ENCODE measurements at places on chromosomes 7 and 10.

DNA sequence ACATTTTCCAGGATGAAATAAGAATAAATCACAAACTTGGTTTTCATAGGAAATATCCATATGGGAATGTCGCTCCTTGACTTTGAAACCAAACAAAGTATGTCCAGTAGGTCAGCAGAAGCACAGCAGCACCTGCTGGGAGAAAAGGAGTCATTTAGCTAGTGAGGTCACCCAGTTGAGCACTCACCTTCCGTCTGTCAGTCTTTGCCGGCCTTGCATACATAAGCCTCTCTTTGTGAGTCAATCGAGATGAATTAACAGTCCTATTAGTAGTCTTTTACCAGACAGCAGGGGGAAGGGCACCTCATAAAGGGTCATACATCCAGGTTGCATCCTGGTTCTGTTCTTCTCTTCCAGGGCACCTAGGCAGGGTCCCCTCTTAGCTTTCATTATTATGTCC is 232.5 kb upstream of the FZD1 start:
- H3K4me1 ChIP-seq: peaks cover 3% of the 10 kb centered on the region
- H3K4me3 ChIP-seq: no peak overlapping the region
- peaks cover 5% of the 10 kb centered on the region for H3K36me3 ChIP-seq
- DNase-seq: no peak

DNA sequence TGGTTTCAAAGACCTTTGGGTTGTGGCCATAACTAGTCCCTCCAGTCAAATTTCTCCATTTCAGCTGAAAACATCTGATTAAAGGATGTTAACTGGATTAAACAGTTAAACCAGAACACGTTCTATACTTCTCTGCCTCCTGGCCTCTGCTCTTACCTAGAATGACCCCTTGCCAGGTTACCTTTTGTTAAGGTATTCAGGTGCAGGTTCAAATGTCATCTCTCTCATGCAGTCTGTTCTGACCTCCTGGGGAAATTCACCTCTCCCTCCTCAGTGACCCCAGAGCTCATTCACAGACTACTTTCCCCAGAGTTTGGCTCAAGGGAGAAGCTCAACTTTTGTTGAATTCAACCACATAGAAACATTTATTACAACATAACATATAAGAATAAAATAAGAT is 67.8 kb downstream of the RELN start:
- H3K27ac ChIP-seq: no peak overlapping the region
- no peak overlapping the region for H3K4me3 ChIP-seq
- peaks cover 8% of the 10 kb centered on the region for H3K4me1 ChIP-seq
- peaks cover 13% of the 10 kb centered on the region for H3K27me3 ChIP-seq
- no peak for DNase-seq

DNA sequence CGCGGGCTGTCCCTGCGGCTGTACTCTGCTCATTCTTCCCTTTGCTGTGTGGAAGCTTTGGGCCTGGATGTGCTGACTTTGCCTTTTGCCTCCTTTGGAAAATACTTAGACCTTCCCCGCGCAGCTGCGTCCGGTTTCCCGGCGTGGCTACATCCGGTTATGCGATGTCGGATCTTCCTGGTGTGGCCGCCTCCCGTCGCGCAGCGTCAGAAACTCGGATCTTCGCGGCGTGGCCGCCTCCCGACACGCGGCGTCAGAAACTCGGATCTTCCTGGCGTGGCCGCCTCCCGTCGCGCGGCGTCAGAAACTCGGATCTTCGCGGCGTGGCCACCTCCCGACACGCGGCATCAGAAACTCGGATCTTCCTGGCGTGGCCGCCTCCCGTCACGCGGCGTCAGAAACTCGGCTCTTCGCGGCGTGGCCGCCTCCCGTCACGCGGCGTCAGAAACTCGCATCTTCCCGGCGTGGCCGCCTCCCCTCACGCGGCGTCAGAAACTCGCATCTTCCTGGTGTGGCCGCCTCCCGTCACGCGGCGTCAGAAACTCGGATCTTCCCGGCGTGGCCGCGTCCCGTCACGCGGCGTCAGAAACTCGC is 50.2 kb upstream of the SUN1 start:
- H3K36me3 ChIP-seq: peaks cover 31% of the 10 kb centered on the region
- no peak for DNase-seq
- no peaks in the 10 kb centered on the region for H3K4me1 ChIP-seq
- H3K27me3 ChIP-seq: no peaks in the 10 kb centered on the region
- H3K4me3 ChIP-seq: no peak overlapping the region
- no peak overlapping the region for H3K27ac ChIP-seq

GRCh38 chr7:2437136-2437535 is 33.7 kb downstream of the CHST12 start:
- no peaks in the 10 kb centered on the region for H3K27me3 ChIP-seq
- H3K4me3 ChIP-seq: no peak overlapping the region
- no peak overlapping the region for H3K27ac ChIP-seq
- peaks cover 16% of the 10 kb centered on the region for H3K4me1 ChIP-seq
- peaks cover 23% of the 10 kb centered on the region for H3K36me3 ChIP-seq

DNA sequence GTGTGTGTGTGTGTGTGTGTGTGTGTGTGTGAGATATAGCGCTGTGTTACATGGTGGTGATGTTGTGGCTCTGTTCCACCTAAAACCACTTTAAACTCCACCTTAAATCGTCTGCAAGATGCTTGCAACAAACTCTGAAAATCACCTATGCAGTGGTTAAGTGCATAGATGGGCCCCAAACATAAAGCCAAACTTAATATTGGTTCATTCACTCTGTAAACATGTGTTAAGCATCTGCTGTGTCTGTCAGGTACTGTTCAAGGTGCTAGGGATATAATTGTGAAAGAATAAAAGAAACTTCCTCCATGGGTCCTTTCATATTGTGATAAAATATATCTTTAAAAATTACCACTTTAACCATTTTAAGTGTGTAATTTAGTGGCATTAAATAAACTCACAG is 645.4 kb upstream of the SORCS1 start:
- no peak overlapping the region for H3K4me3 ChIP-seq
- peaks cover 5% of the 10 kb centered on the region for H3K4me1 ChIP-seq
- no peaks in the 10 kb centered on the region for H3K27me3 ChIP-seq
- H3K36me3 ChIP-seq: no peaks in the 10 kb centered on the region

DNA sequence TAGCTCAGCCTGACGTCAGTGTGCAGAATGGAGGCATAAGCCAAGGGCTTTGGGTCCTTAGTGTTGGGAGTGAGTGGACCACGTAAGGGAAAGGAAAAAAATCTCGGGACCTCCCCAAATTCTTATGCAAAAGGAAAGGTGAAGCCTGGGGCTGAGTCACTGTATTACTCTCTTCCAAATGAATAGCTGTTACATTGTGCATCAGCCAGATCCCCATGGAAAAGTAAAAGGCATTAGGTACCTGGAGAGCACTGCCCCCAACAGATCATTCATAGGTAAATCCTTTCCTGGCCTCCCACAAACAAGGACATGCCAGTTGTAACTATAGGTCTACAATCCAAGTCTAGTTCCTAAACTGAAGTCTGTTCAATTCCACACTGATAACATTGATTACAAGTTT is 170.5 kb downstream of the C1GALT1 start:
- H3K27ac ChIP-seq: no peak overlapping the region
- peaks cover 10% of the 10 kb centered on the region for H3K4me1 ChIP-seq
- H3K4me3 ChIP-seq: no peak overlapping the region
- H3K36me3 ChIP-seq: no peaks in the 10 kb centered on the region
- no peaks in the 10 kb centered on the region for H3K27me3 ChIP-seq
- DNase-seq: no peak

DNA sequence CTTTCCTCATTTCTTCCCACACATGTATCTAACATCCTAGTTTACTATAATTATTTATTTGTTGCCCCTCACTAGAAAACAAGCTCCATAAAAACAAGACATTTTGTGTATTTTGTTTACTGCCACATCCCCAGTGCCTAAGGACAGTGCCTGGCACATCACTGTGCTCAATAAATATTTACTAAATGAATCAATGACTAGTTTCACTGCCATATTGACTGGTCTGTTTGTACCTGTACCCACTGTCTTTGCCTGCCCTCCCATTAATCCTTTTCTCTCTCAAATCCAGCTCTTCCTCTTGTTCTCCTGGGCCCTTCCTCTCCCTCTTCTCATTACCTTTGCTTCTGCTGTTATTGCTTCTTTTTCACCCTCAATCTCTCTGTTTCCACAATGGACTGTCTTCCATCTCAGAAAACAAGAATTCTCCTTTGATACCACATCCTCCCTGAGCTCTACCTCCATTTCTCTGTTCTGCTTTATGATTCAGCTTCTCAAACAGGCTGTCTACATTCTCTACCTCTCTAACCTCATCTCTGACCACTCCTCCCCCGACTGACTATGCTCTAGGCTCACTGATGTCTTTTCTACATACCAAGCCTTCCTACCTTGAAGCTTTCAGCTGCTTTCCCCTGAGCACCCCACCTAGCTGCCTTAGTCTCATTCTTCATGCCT is 8.3 kb upstream of the FAM133B start:
- H3K27ac ChIP-seq: no peak overlapping the region
- no peak overlapping the region for H3K4me3 ChIP-seq
- DNase-seq: no peak

DNA sequence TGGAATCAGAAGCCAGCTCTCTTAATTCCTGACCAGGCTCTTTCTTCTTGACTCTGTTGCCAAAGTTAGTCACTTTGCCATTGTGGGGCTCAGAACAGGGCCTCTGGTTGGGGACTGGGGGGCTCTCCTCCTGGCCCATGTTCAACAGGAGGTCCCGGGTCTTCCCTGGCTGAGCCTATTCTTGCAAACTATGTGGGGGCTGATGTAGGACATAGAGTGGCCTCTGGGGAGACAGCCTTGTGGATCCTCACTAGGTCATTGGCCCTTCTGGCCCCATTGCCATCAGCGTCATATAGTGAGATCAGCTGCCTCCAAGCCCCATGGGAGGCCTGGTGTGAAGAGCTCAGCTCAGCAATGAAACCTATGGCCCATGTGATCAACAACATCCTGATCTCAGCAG is 77.6 kb upstream of the LEP start:
- H3K4me3 ChIP-seq: no peak overlapping the region
- peaks cover 18% of the 10 kb centered on the region for H3K4me1 ChIP-seq
- no peak for DNase-seq
- H3K27ac ChIP-seq: no peak overlapping the region

GRCh38 chr7:29611941-29612544 is 48.4 kb downstream of the PRR15 start:
- peaks cover 13% of the 10 kb centered on the region for H3K4me1 ChIP-seq
- DNase-seq: no peak
- H3K27ac ChIP-seq: no peak overlapping the region
- H3K36me3 ChIP-seq: peaks cover 2% of the 10 kb centered on the region
- no peak overlapping the region for H3K4me3 ChIP-seq
- no peaks in the 10 kb centered on the region for H3K27me3 ChIP-seq

- no peaks in the 10 kb centered on the region for H3K36me3 ChIP-seq
- no peak overlapping the region for H3K4me3 ChIP-seq
- peaks cover 44% of the 10 kb centered on the region for H3K27me3 ChIP-seq
- no peak overlapping the region for H3K27ac ChIP-seq
- no peak for DNase-seq
These were observed 11.2 kb downstream of the C10orf120 start for GRCh38 chr10:122688293-122688989.

- H3K27me3 ChIP-seq: no peaks in the 10 kb centered on the region
- peaks cover 4% of the 10 kb centered on the region for H3K4me1 ChIP-seq
- no peak for DNase-seq
- no peak overlapping the region for H3K4me3 ChIP-seq
- no peaks in the 10 kb centered on the region for H3K36me3 ChIP-seq
These were observed 107.6 kb upstream of the PRSS58 start for GRCh38 chr7:142365410-142365842.

GRCh38 chr7:13411151-13411550 is 578.3 kb downstream of the ETV1 start:
- H3K27ac ChIP-seq: no peak overlapping the region
- no peak for DNase-seq
- no peaks in the 10 kb centered on the region for H3K36me3 ChIP-seq
- no peak overlapping the region for H3K4me3 ChIP-seq

DNA sequence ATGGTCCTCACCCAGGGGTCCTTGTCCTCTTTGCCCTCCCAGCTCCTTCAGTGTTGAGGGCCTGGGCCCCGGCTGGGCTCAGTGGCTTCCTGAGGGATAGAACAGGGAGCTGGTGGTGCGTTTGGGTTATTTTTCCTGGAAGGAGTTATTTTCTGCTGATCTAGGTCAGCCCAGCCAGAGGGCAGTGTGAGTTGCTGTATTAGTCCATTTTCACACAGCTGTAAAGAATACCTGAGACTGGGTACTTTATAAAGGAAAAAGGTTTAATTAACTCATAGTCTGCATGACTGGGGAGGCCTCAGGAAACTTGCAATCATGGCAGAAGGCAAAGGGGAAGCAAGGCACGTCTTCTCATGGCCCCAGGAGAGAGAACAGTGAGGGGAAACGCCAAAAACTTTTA is 122.4 kb upstream of the PCBD1 start:
- no peak overlapping the region for H3K27ac ChIP-seq
- DNase-seq: no peak
- H3K4me3 ChIP-seq: no peak overlapping the region
- no peaks in the 10 kb centered on the region for H3K4me1 ChIP-seq

DNA sequence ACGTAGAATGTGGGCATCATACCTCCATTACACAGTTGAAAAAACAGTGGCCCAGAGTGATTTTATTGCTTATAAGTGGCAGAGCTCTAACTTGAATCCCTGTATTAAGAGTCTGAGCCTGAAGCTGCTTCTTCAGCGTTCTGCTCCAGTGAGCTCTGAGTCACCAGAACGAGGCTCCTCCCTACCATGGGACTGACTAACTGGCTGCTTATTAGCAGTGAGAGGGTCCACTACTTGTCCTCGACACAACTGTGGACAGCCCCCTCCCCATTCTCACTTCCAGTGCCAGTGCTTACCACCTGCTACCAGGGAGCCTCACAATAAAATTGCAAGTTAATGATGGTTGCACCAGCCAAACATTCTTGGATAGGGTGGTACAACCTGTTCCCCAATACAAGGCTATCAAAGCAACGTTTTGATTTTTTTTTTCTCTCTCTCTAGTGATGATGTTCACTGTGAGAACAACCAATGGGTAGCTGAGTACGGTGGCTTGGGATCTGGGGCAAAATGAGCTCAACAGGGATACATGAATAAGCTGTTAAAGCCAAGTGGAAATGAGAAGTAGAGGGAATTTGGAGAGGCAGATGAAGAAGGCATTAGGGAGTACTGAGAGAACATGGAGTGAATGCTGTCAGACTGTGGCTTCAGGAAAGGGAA is 2.7 kb upstream of the NRG3 start:
- no peak overlapping the region for H3K4me3 ChIP-seq
- DNase-seq: no peak
- no peaks in the 10 kb centered on the region for H3K36me3 ChIP-seq

- peaks cover 18% of the 10 kb centered on the region for H3K4me1 ChIP-seq
- peak overlapping the region; percentile 22 for H3K27ac ChIP-seq
- no peaks in the 10 kb centered on the region for H3K27me3 ChIP-seq
These were observed 104.3 kb upstream of the CAV2 start for GRCh38 chr7:116395141-116395791.

- H3K27me3 ChIP-seq: no peaks in the 10 kb centered on the region
- H3K36me3 ChIP-seq: peaks cover 11% of the 10 kb centered on the region
- no peak for DNase-seq
- no peak overlapping the region for H3K4me3 ChIP-seq
These were observed 159.1 kb downstream of the PFKFB3 start for GRCh38 chr10:6361869-6362268.

GRCh38 chr7:38296059-38296857 is 22.8 kb upstream of the TARP start:
- H3K27ac ChIP-seq: no peak overlapping the region
- H3K27me3 ChIP-seq: peaks cover 6% of the 10 kb centered on the region
- H3K4me3 ChIP-seq: no peak overlapping the region

GRCh38 chr7:24403557-24403956 is 119.6 kb downstream of the NPY start:
- H3K27ac ChIP-seq: no peak overlapping the region
- DNase-seq: no peak
- H3K36me3 ChIP-seq: no peaks in the 10 kb centered on the region
- no peak overlapping the region for H3K4me3 ChIP-seq
- H3K4me1 ChIP-seq: peaks cover 13% of the 10 kb centered on the region
